ENCODE measurements at places on chromosomes 16 and 17.
A peak's percentile ranks its signal among the peaks of the same experiment; 100 is the strongest.

DNA sequence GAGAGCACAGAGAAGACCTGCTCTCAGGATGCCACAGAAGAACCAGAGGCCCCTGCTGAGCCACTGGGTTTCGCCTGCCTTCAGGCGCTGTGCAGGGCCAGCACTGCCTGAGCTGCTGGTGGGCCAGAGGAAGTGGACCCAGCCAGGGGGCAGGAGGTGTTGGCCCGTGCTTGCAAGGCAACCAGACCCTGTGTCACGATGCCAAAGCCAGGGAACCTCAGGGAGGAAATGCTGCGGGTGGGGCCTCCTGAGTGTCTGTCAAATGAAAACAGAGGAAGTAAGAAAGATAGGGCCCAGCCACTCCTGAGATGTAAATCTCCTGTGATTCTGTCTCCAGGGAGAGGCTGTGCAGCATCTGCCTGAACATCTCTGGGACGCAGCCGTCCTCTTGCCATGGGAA is 58.1 kb upstream of the ADORA2B start:
- DNase-seq, result no peak

- DNase-seq, result no peak
Observed at GRCh38 chr17:32575852-32576251, 89.1 kb downstream of the CDK5R1 start.

DNA sequence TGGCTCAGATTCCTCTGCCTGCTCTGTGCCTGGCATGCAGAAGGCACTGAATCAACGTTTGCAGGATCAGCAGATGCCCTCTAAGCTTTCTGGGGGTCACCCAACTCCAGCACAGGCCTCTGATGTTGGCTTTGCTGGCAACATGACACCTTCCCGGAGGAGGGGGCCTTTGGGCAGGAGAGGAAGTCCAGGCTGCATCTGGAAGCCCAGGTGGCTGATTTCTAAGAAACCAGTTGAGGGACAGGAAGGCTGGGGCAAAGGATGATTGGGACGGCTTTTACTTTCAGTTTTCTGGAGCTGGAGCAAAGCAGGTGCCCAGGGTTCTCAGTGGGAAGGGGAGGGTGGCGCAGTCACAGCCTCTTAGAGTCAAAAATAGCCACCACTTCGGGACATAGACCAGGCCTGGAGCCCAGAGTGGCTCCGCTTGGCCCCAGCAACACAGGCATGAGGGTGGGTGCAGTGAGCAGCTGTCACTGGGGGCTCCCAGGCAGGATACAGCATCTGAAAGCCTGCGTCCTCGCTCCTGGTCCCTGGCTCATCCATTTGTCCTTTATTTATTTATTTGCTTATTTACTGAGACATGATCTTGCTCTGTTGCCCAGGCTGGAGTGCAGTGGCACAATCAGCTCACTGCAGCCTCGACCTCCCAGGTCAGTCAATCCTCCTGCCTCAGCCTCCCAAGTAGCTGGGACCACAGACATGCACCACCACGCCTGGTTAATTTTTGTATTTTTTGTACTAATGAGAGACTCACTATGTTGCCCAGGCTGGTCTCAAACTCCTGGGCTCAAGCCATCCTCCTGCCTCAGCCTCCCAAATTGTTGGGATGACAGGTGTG is 15.1 kb downstream of the SOCS1 start:
- no peak for DNase-seq

GRCh38 chr17:82561429-82562035 is 42.0 kb downstream of the FOXK2 start:
- no peak for DNase-seq

GRCh38 chr17:73623247-73623646 is 21.0 kb downstream of the SDK2 start:
- no peak for DNase-seq

GRCh38 chr17:58329810-58330537 is 1.4 kb upstream of the TSPOAP1 start:
- no peak for DNase-seq

- DNase-seq, result no peak
Observed at GRCh38 chr17:78748730-78749317, 33.2 kb downstream of the CYTH1 start.

DNA sequence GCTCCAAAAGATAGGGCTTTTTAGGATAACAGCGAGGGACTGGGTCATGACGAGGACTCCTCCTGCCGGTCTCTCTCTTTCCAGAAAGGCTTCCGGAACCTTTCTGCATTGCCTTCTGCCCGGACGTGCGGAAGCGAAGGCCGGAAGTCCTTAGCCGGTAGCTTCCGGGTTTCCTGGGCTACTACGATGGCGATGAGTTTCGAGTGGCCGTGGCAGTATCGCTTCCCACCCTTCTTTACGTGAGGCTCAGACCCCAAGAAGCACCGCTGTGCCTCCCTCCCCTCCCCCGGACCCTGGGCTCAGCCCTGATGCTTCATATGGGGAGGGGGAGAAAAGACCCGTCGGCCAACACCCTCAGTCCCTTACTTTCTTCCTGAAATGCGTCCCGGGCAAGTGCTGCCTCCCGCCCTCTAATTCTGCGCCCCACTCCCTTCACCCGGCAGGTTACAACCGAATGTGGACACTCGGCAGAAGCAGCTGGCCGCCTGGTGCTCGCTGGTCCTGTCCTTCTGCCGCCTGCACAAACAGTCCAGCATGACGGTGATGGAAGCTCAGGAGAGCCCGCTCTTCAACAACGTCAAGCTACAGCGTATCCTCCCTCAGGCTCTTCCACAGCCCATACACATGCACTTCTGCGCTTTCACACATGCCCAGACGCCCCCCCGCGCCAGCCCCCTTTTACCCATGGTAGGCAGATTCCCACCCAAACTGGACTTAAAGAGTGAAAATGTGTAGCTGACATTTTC is at the start of gene VPS25:
Gene VPS25, plus strand, starts transcription at position 160 of the 746 bp plus-strand sequence. Its CDS starts 27 bp downstream, at position 187.
- DNase-seq, result peak; percentile 89

GRCh38 chr17:45993962-45994627 is 5.0 kb upstream of the STH start:
- no peak for DNase-seq

DNA sequence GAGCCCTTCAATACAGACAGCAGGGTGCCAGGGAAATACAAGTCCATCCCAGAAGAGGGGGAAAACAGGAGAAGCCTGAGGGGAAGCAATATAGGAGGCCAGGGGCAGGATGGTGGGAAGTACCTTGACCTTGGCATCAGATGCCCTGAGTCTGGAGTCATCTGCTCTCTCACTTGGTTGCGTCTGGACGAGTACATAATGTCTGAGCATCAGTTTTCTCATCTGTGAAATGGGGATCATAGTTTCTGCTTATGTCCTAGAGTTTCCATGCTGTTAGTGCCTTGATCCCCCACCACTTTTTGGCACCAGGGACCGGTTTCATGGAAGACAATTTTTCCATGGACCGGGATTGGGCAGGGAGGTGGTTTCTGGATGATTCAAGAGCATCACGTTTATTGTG is 2.3 kb downstream of the STAT5A start:
- no peak for DNase-seq

DNA sequence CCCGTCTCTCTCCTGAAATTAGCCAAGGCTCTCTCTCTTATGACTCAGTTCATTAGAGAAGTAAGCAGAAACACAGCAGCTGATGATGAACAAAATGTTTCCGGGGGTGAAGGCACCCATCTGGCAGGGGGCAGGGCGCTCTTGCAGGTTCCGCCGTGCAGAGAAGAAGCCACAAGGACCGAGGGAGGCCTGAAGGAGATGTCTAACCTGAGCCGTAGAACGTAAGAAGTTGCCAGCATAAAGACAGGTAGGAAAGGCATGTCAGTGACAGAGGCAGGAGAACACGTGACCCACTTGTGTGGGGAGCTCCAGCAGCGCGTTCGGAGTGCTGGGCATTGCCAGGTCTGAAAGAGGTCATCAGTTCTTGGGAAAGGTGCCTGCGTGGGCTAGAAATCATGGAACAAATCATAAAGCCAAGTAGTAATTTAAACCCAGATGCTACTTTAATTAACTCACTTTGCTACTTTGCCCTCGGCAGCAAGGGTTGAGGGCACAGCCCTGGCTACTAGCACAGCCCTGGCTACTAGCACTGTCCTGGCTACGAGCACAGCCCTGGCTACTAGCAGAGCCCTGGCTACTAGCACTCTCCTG is 198.6 kb downstream of the RPTOR start:
- DNase-seq, result peak; percentile 28

GRCh38 chr16:85003725-85004586 is 7.4 kb downstream of the ZDHHC7 start:
- no peak for DNase-seq

GRCh38 chr17:50848039-50848438 is 12.7 kb downstream of the WFIKKN2 start:
- DNase-seq, result no peak

DNA sequence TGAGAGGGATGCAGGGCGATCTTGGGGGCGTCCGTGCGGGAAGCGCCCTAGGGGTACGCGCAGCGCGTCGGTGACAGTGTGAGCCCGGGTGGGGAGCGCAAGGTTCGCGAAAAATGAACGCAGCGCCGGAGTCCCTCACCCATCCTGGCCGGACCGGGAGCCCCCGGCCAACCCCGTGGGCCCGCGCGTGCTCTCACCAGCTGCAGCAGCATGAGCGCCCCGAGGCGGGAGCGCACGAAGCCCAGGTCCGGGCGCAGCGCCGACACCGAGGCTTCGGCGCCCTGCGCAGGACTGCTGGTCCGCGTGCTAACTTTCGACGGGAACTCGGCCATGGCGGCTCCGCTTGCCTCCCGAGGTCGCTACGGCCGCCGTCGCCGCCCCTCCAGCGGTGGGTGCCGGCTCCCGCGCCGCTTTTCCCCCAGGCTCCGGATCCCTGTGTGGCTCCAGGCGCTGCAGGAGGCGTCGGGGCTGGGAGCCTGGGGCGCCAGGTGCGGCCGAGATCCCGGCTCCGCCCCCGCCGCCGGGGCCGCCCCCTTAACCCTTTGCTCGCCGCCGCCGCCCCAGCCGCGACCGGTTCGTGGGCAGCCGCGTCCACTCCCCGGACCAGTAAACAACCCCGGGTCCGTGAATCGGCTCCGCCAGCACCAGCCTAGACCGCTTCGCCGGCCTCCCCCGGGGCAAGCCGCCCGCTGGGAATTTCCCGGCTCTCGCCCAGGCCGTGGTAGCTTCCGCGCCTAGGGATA is at the start of gene PLLP:
Gene PLLP, minus strand, starts transcription at position 464 of the 743 bp plus-strand sequence. Its CDS starts 132 bp downstream, at position 332.
- peak; percentile 53 for DNase-seq

DNA sequence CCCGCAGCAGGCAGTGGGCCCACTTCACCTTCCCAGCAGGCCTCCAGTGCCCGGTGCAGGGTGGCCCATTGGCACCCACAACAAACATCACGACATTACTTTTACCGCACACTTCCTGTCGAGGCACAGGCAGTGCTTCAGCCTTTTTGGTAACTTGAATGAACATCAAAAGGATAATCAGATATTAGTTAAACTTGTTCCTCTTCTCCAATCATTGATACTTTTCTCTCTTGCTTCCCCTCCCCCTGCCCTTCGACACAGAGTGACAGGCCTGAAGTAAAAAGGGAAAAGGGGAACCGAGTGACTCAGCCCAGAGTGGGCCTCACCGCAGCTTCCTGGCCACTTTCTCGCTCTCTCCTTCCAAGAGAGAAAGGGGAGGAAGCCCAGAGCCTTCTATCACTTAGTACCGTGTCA is 507.0 kb downstream of the MAF start:
- DNase-seq, result no peak

- no peak for DNase-seq
Observed at GRCh38 chr16:67873435-67874370, 851 bp downstream of the EDC4 start.

- no peak for DNase-seq
Observed at GRCh38 chr16:62701426-62701825, 665.2 kb upstream of the CDH8 start.
